ENCODE measurements at places on chromosomes 7 and 10.
A peak's percentile ranks its signal among the peaks of the same experiment; 100 is the strongest.

- DNase-seq, result no peak
Measured at GRCh38 chr10:1498746-1499358, 238.5 kb downstream of the ADARB2 start.

DNA sequence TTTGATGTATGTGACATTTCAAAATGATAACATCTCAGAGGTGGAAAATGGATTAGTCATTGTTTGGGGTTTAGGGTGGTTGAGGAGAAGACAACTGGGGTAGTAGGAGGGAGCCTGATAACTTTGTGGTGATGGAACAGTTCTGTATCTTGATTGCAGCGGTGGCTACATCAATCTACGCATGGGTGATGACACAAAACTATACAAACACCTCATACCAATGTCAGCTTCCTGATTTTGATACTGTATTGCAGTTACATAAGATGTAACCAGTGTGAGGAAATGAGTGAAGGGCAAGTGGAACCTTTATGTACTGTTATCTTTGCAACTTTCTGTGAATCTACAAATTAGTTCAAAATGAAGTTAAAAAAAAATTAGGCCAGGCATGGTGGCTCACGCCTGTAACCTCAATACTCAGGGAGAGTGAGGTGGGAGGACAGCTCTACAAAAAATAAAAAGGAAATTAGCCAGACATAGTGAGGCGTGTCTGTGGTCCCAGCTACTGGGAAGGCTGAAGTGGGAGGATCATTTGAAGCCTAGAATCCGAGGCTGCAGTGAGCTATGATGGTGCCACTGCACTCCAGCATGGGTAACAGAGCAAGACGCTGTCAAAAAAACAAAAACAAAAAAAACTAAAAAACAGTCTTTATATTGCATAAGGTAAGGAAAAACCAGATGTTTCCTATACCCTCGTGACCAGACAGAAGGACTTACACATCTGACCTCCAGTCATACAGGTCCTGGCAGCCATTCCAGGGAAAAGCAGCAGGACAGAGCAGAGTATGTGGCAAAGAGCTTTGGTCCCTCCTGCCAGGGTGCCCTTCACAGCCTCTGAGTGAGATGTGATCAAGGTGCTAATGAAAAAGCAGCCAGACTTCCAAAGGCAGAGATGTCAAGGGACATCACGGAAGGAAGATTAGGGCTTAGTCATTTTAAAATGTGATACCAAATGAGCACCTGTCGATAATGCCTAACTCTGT lies 50.8 kb downstream of the CYTH3 start:
- DNase-seq, result no peak

DNA sequence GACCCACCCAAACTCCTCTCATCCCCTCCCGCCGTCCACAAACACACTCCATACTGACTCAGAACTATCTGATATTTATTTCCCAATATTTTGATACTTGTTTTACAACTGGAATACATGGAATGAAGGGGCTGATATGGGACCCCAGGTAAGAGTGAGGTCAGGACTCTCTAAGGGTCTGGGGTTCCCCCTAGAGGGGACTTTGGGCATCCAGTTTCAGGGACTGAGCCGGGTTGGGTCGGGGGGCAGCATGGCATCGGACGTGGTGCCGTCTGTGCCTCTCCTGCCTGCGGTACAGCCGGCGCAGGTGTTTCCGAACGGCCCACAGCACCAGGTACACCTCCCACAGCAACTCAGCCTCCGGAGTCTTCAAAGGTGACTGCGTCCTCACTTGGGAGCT lies 7.5 kb downstream of the SPACDR start:
- no peak for DNase-seq

GRCh38 chr10:112250555-112250954 lies 32.6 kb upstream of the TECTB start:
- DNase-seq, result peak; percentile 67

DNA sequence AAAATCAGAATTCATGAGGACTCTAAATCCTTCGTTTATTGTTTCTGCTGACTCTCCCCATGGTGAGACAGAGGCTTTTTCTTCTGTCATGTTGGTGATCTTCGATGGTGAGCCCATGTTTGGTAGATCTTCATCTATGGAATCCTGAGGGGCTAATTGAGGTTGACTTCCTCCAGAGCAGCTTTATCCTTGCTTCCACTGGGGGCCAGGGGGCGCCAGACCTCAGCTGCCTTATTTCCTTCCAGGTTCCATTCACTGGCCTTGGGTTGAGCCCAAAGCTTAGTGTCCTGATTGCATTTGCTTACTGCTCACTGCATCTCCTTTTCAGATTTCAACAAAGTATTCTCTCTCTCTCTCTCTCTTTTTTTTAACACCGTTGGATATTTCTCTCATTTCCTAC lies 80.7 kb downstream of the GCC1 start:
- DNase-seq, result peak; percentile 30

DNA sequence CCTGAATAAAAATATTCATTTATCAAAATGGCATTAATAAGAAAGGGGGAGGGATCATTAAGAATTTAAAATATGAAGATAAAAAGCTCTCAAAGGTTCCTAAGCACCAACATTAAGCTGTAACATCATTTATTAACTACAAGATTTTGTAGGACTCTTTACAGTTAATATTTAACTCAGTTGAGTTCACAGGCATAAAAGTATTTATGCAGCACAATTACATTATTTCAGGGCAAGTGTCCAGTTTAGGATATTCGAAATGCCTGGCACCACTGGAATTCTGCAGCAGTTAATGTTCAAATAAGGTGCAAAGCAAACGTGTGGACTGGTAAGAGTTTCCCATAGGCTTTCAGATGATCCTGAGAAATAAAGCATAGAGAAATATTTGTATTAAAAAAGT lies 30.5 kb downstream of the NPS start:
- no peak for DNase-seq

Data from RKO (cell line).